Progenitor cell of endocrine pancreas (in vitro differentiated cells): ENCODE measurements at places on chromosomes 2 and 18. TPM values are rescaled to one million over a fixed set of nuclear protein-coding genes. Genes with fewer than 3 reads are reported as not detected.

GRCh38 chr2:15745907-15746702 is 154.4 kb downstream of the DDX1 start:
- H3K4me3 ChIP-seq, result no peak overlapping the region
- DNase-seq, result no peak
- H3K27ac ChIP-seq, result no peak overlapping the region
- no peaks in the 10 kb centered on the region for H3K36me3 ChIP-seq

GRCh38 chr2:172398440-172398839 is 28.9 kb upstream of the ITGA6 start:
- H3K4me1 ChIP-seq, result no peaks in the 10 kb centered on the region
- peaks cover 13% of the 10 kb centered on the region for H3K27me3 ChIP-seq
- no peaks in the 10 kb centered on the region for H3K36me3 ChIP-seq
- H3K27ac ChIP-seq, result no peak overlapping the region
- no peak for DNase-seq

- no peaks in the 10 kb centered on the region for H3K27me3 ChIP-seq
- H3K36me3 ChIP-seq, result peaks cover 6% of the 10 kb centered on the region
- no peak for DNase-seq
- peaks cover 1% of the 10 kb centered on the region for H3K4me1 ChIP-seq
Observed at GRCh38 chr2:38125842-38126241, 49.9 kb upstream of the CYP1B1 start.

GRCh38 chr18:12421732-12422131 is 14.0 kb downstream of the PRELID3A start:
- H3K4me1 ChIP-seq, result peaks cover 8% of the 10 kb centered on the region
- H3K4me3 ChIP-seq, result no peak overlapping the region
- no peaks in the 10 kb centered on the region for H3K36me3 ChIP-seq
- no peaks in the 10 kb centered on the region for H3K27me3 ChIP-seq
- no peak for DNase-seq

GRCh38 chr2:137983581-137983980 is 19.3 kb downstream of the HNMT start:
- H3K36me3 ChIP-seq, result peaks cover 16% of the 10 kb centered on the region
- H3K27me3 ChIP-seq, result no peaks in the 10 kb centered on the region
- no peak overlapping the region for H3K4me3 ChIP-seq
- peaks cover 1% of the 10 kb centered on the region for H3K4me1 ChIP-seq
- H3K27ac ChIP-seq, result no peak overlapping the region
- DNase-seq, result no peak

- peaks cover 3% of the 10 kb centered on the region for H3K4me1 ChIP-seq
- H3K27ac ChIP-seq, result no peak overlapping the region
Observed at GRCh38 chr2:147542351-147542750, 302.5 kb upstream of the ACVR2A start.

- no peak overlapping the region for H3K27ac ChIP-seq
- H3K4me3 ChIP-seq, result no peak overlapping the region
- peaks cover under 1% of the 10 kb centered on the region for H3K27me3 ChIP-seq
- no peaks in the 10 kb centered on the region for H3K36me3 ChIP-seq
Observed at GRCh38 chr18:2425426-2426317, 145.6 kb downstream of the METTL4 start.

DNA sequence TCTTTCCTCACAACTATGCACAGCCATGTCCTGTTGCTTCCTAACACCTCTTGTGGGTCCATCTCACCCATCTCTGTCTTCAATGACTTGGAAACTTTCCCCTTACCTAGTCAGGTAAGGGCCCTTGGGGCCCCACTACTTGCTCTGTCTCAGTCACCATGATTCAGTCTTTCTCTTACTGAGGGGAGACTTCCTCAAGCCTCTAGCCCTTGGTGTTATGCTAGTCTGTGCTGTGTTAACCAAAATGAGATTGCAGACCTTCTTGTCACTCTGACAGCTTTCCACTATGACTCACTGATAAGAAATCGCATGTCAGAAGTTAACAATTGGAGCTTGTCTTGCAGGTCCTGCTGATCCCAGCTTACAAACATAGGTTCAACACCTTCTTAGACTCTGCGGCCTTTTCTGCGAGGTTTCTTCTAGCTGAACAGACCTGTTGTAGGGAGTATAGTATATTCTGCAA is 65.3 kb downstream of the WDR75 start:
- H3K4me1 ChIP-seq, result peaks cover 19% of the 10 kb centered on the region
- peaks cover 3% of the 10 kb centered on the region for H3K36me3 ChIP-seq
- H3K27me3 ChIP-seq, result no peaks in the 10 kb centered on the region

GRCh38 chr2:195639959-195640358 is 17.1 kb upstream of the SLC39A10 start:
- no peak overlapping the region for H3K27ac ChIP-seq
- no peak for DNase-seq
- peaks cover 10% of the 10 kb centered on the region for H3K4me1 ChIP-seq
- H3K36me3 ChIP-seq, result no peaks in the 10 kb centered on the region

DNA sequence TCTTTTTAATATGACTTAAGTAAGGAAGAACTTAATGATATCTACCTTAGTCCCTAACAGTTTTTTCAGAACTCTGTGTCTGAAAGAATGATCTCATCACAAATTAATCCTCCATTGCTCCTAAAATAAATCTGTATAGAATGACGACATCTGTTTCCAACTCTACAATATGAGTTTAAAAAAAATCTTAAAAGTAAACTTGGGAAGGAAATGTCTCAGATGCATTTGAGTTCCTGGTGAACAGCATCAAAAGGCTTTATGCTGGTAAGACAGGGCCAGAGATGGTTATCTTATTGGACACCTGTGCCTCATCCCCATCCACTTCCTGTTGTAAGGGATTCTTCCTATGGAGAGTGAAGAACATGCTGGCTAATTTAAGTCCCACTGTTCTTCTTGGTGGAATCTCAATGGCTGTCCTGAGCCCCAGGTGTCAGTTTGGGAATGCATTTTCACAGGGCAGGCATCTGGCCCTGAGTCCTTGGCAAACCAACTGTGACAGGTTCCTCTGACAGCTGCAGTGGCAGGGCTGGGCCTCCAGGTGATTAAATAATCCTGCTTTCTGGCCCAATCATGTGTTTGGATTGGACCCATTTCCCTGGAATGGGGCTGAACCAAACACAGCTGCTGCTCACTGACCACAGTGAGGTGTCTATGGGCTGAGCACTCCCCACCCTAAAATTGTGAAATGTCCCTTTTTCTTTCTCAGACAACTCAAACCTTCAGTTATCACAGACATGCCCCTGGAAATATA is 12.9 kb upstream of the NCKAP5 start:
- H3K27me3 ChIP-seq, result no peaks in the 10 kb centered on the region
- H3K36me3 ChIP-seq, result no peaks in the 10 kb centered on the region
- H3K4me1 ChIP-seq, result peaks cover 1% of the 10 kb centered on the region
- no peak for DNase-seq
- H3K4me3 ChIP-seq, result no peak overlapping the region
- no peak overlapping the region for H3K27ac ChIP-seq

DNA sequence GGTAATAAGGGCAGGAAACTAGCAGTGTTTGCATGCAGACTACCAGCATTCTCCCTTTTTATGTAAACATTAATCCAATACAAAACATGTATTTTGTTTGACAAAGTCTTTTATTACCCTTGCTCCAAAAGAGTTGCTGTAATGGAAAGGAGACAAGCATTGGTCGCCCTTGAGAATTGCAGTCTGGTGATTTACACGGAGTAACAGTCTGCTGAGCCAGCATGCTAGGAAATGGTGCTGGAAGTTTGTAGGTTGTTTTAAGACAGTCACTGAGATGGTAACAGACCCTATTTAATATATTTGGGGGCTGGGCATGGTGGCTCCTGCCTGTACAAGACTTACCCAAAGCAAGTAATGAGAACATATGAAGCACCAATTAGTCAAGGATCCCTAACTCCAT is 2.8 kb upstream of the PRKCE start:
- DNase-seq, result no peak
- no peak overlapping the region for H3K27ac ChIP-seq
- H3K27me3 ChIP-seq, result peaks cover 67% of the 10 kb centered on the region
- H3K4me3 ChIP-seq, result no peak overlapping the region
- peaks cover 14% of the 10 kb centered on the region for H3K4me1 ChIP-seq

DNA sequence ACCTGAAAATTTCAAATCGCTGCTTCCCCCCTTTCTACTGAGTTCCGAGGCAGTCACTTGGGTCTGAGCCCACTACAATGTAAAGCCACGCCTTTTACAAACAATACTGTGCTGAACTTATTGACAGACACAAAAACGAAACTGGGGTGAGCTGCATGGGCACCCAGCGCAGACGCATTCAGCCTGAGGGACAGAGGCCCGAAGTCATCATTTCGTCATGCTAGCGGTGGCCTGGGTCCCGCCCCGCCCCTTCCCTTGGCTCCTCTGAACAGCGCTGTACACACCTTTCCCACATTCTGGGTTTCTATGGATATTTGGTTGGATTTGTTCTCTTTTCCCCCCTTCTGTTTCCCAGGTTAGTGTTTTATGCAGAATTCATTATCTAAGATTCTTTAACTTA is 71.7 kb downstream of the EIPR1 start:
- H3K27ac ChIP-seq, result no peak overlapping the region
- H3K4me3 ChIP-seq, result no peak overlapping the region
- peaks cover 10% of the 10 kb centered on the region for H3K36me3 ChIP-seq
- no peak for DNase-seq
- H3K4me1 ChIP-seq, result peaks cover 20% of the 10 kb centered on the region
- no peaks in the 10 kb centered on the region for H3K27me3 ChIP-seq

DNA sequence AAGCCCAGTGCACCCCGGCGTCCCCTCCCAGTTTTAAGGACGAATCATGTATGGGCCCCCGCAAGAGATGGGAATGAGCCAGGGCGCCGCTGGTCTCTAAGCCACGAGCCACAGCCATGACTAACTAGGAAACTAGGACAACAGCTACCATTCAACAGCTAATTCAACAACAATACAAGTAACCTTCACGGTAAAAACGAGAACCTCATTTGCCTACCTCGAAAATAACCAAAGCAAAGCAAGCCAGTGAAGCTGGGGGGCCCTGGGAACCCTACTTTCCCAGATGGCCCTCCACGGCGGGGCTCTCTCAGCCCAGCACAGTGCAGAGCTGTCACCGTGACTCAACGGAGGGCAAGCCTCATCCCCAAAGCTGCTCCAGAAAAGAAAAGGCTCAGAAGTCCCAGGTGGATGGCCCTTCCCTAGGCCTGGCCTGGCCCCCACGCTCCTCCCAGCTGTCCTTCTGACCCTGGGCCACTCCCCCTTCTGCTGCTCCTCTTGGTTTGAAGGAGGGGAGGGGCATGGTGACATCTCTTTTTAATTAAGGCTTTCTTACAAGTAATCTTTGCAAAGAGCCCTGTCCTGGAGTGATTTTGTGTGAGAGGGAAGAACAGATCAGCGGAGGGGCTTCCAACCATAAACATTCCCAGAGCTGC is 126.3 kb downstream of the HDAC4 start:
- H3K4me1 ChIP-seq, result peaks cover 6% of the 10 kb centered on the region
- no peaks in the 10 kb centered on the region for H3K36me3 ChIP-seq
- no peak overlapping the region for H3K4me3 ChIP-seq
- H3K27ac ChIP-seq, result peak overlapping the region; percentile 73
- no peaks in the 10 kb centered on the region for H3K27me3 ChIP-seq
- DNase-seq, result no peak

The CDH19 gene
- total RNA-seq, result not detected in 2 replicates

The RFTN2 gene
- 5.4 and 5.7 TPM in 2 replicates for total RNA-seq

The RESP18 gene
- not detected in 2 replicates for total RNA-seq

The ACKR3 gene
- total RNA-seq, result 18.8 and 23.3 TPM in 2 replicates

The UPP2 gene
- total RNA-seq, result not detected in 2 replicates

The FNDC4 gene
- total RNA-seq, result 10.2 and 12.2 TPM in 2 replicates

The RNF144A gene
- total RNA-seq, result 39.9 and 40.2 TPM in 2 replicates

The CKAP2L gene
- 10.3 and 11.5 TPM in 2 replicates for total RNA-seq
